ENCODE measurements at places on chromosomes 16 and 17.

DNA sequence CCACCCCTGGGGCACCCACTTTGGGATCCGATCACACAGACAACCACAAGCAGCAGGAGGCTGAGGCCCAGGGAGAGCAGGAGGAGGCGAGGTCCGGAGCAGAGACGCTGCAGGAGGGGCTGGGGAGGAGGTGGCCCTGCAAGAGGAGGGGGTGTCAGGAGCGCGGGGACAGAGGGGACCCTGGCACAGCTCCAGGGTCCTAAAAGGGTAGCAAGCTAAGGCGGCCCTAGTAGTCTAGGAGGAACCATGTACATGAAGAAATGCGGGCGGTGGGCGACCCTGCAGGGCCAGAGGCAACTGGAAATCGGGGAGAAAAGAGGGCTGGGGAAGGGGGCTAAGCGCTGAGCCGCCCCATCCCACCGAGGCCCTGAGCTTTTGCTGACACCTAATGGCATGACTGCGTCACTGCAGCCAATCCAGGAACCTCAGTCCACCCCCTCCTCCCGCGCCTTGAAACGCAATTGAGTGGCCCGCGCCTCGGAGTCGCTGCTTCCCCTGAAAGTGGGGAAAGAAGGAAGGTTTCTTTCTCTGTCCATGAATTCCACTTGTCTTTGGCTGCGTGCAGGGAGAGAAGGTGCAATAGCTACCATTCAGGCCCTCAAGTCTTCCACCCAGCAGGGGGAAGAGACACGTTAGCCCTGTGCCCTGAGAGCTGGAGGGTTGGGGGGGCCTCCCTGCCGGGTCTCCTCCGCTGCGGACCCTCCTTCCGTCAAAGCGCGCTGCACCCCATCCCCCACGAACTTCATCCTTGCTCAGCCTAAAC lies 1.8 kb downstream of the ASGR1 start:
- peak; percentile 42 for DNase-seq

GRCh38 chr16:76856112-76856511 lies 334.9 kb upstream of the MON1B start:
- DNase-seq: no peak

DNA sequence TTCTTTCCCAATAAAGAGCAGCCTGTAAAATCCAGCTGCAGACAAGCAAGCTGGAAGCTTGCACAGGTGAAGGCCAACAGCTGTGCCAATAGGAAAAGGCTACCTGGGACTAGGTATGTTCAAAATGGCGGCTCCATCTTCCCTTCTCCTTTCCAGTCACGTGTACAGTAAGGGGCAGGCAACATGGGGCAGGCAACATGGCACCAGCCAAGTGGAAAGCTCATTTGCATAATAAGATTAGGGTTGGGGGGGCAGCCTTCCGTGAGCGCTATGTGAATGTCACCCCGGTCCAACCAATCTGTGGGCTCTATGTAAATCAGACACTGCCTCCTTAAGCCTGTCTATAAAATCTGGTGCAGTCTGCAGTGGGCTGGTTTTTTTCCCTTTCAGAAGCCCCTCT lies 31.3 kb downstream of the TVP23A start:
- no peak for DNase-seq

DNA sequence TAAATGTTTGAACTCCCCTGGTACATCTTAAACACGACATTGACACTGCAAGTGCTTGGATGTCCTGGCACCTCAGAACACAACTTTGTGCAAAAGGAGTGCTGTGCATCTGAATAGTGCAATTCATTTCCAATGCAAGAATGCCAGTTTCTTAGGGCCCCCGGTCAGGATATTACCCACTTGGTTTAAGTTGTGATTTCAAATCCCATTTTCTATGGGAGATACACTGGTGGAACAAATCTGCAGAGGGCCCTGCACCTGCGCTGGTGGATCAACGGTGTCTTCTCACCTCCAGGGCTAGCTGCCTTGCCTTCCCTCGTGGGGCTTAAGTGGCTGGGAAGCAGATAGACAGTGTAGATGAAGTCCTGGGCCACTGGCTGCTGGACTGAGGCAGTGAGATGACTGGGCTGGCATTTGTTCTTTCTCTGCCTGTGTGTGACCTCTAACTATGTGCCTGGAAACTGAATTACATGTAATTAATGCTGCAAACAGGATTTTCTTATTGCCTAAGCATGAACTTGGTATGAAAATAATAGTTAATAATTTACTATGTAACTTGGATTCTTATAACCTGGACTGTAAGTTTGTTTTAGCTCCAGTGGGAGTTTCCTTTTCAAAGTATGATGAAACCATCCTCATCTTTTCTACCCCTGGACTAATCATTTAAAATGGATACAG lies 20.9 kb downstream of the HAPSTR1 start:
- no peak for DNase-seq

DNA sequence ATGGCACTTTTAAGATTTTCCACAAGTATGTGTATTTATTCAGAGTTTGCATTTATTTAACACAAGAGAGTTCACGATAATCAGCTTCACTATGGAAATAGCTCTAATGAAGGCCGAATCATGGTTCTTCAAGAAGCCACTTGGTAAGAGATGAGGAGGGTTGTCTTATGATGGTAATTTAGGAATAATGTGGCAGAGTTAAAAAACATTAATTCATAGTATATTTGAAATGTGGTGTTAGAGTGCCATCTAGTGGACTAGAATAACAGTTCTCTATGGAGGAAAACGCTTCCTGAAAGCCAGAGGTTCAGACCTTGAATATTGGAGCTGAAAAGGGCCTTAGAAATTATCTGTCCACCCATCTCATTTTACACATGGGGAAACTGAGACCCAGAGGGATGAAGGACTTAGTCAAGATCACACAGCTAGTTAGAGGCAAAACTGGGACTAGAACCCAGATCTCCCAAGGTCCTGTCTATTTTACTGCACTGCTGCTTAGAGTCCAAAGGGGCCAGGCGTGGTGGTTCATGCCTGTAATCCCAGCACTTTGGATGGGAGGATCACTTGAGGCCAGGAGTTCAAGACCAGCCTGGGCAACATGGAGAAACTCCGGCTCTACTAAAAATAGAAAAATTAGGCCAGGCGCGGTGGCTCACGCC lies 33.8 kb upstream of the KPNB1 start:
- no peak for DNase-seq

- DNase-seq: no peak
These were observed 21.5 kb upstream of the RFFL start for GRCh38 chr17:35084987-35085386.

DNA sequence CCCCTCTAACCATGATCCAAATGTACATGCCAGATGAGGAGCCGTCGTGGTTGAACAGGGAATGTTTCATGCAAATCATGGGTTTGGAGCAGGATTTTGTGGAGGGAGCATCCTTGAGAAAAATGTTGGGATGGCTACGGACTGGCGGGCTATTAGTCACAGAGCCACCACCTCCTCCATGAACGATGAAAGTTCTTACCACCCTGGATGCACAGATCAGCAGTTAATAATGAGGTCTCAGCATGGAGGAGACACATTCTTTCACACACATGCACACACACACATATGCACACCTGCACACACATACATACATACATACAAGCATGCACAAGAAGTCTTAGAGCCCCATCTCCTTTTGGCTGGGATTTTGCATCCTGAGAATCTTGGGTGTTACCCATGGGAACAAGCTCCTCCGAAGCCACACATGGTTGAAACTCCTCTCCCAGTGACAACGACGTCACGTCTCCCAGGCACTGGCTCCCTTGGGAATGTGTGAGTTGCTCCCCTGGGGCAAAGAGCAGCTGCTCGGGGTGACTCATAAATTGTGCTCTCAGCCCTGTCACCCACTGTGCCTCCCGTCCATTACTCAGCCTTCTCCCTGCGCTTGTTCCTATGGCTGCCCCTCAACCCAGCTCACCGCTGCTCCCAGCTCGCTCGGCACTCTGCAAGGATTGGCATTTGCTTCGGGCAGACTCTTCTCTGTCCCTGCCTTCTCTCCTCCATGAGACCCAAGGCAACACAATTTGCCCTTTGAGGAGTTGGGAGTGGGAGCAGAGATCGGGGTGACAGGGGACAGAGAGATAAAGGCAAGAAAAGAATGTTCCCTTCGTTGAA lies 344.6 kb downstream of the SOX9 start:
- no peak for DNase-seq

- DNase-seq: no peak
These were observed 172.8 kb downstream of the RBFOX3 start for GRCh38 chr17:79438058-79438457.

GRCh38 chr17:10251212-10251948 lies 53.0 kb upstream of the GAS7 start:
- DNase-seq: no peak

DNA sequence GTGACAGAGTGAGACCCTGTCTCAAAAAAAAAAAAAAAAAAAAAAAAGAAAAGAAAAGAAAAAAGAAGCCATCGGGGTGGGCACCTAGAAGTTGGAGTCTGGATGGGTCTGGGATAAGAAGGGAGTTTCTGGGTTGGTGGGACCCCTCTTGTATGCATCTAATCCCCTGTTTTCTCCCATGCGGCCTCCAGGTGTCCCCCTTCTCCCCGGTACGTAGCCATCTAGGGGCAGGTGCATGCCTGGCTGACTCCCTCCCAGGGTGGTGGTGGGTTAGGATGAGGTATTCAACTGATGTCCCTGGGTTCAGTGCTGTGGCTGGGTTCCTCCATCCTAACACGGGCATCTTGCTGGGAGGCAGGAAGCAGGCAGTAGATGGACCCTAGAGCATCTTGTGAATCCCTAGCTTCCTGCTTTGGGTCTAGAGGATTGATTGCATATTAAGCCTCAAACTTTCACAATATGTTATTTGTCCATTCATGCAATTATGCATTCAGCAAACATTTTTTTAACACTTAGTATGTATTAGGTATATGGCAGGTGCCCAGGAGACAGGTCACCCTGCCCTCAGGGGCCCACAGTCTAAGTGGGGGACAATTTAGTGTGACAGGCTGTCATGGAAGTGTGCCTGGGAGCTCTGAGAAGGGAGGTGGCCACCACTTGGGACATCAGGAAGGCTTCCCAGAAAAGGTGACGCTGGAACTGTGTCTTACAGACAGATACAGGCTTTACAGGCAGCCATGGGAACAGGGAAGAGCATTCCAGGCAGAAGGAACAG lies 13.1 kb downstream of the FMNL1 start:
- DNase-seq: no peak

DNA sequence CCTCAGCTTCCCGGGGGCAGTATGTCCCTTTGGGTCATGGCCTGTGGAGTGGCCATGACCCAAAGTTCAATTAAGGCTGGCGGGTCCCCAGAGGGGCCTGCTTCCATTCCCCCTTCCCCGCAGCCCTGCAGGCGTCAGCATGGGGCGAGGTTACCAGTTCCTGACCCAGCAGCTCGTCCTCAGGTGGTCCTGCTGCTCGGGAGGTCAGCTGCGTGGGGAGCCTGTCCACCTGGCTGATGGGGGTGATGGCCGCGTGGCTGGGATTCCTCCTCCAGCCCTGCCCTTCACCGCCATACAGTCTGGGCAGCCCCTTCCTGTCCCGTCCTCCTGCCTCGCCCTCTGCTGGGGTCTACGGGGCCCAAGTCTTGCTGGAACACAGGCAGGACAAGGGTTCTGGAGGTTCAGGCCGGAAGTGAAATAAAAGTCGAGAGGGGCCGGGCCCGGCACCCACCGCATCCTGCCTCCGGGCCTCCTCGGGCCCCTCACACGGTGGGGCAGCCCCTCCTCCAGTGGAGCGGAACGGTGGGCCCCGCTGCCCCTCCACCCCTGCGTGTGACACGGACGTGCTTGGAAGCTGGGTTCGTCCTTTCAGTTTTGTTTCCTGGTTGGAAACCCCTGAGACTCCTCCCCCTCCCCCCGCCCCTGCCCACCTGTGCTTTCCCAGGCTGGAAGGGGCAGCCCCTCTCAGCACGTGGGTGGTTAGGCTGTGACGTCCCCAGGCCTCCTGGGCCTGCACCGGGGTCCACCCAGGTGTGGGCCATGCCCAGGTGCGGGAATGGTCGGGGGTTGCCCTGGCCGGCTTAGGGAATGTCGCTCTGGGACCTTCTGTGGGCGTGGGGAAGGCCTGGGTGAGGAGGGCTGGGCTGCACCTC lies 6.8 kb downstream of the UBALD2 start:
- DNase-seq: no peak

DNA sequence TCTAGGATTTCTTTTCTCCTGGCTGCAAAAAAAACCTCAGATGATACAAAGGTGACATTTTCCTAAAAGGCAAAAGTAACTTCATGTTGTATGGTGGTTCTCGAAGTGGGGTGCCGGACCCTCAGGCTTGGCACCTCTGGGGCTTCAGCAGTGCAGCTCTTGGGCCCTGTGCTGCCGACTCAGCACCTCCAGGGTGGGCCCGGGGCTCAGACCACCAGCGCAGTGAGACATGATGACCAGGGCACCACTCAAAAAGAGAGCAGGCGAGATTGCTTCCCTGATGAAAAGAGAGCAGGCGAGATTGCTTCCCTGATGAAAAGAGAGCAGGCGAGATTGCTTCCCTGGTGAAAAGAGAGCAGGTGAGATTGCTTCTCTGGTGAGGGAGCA lies 98.7 kb upstream of the ZNF750 start:
- no peak for DNase-seq

- DNase-seq: no peak
These were observed 32.6 kb upstream of the ZFP90 start for GRCh38 chr16:68506331-68507053.
